Osteoblast (primary cell): ENCODE measurements at places on chromosomes 3 and 15.

DNA sequence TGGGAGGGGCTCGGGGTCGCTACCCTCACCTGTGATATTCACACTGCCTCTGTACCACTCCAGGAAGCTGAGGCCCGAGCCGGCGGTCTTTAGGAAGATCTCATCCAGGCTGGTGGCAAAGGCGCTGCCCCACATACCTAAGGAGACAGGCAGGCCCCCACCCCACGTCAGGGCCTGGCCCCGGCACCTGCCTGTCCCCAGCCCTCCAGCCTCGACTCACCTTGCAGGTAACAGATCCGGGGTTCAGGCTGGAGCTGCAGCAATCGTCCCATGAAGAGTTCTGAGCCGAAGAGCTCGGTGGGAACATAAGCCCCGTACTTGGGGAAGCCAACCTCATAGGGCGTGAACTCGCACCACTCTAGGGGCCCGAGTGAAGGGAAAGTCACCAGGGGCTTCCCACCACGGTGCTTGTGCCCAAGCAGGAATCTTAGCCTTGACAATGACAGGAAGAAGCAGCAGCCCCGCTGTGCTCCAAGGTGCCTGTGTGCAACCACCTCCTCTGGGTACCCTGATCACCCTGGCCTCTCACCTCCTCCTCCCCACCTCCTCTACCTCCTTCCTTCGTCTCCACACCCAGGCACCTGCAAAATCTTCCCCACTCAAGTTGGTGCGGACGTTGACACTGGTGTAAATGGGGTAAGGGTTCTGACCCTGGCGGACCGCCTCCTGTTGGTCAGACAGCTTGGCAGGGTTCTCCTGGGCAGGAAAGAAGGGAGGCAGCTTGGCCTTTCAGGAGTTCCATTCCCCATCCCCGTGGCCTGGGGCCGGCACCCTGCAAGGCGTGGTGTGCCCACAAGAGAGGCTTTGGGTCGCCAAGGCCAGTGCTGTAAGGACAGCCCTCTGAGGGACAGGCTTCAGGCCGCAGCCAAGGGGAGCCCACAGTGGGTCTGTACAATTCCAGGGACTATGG is 10.6 kb downstream of the PLA2G4F start:
- peak; percentile 83 for DNase-seq

DNA sequence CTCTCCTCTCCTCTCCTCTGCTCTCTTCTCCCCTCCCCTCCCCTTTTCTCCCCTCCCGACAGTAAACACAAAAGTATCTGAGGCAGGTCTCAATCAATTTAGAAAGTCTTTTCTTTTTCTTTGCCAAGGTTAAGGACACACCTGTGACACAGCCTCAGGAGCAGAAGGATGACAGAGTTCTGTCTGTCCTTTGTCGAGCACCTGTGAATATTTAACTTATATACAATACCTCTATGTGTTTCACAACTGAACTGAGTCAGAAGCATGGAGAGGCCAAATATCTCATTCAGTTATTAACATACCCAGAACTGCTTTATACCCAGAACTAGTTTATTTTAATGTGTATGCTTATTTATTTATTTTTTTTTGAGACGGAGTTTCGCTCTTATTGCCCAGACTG is 81.1 kb upstream of the ROBO1 start:
- DNase-seq = no peak

GRCh38 chr3:15601399-15602145 is at the start of the genes BTD and HACL1:
TSS of gene BTD (plus strand) at chr3:15601745. CDS start at chr3:15635440, 33,695 bp downstream.
TSS of gene HACL1 (minus strand) at chr3:15601569. CDS start at chr3:15601463, 106 bp downstream.
- peak; percentile 94 for DNase-seq

- no peak for DNase-seq
Measured at GRCh38 chr3:66789580-66790237, 208.4 kb upstream of the KBTBD8 start.

- DNase-seq = peak; percentile 42
Measured at GRCh38 chr3:147404800-147405230, 1.5 kb downstream of the ZIC4 start.

- no peak for DNase-seq
Measured at GRCh38 chr3:174287705-174288104, 571.4 kb upstream of the NAALADL2 start.

- no peak for DNase-seq
Measured at GRCh38 chr3:115687721-115688120, 64.4 kb downstream of the GAP43 start.

GRCh38 chr3:4712109-4712508 is 219.0 kb downstream of the ITPR1 start:
- no peak for DNase-seq

GRCh38 chr3:41330465-41330864 is 131.2 kb downstream of the CTNNB1 start:
- DNase-seq = no peak

- no peak for DNase-seq
Measured at GRCh38 chr3:152245498-152246170, 23.1 kb upstream of the MBNL1 start.

GRCh38 chr3:157816296-157816695 is 289.9 kb downstream of the SHOX2 start:
- DNase-seq = no peak

GRCh38 chr15:39976291-39977274 is 42.7 kb downstream of the EIF2AK4 start:
- DNase-seq = peak; percentile 84

- peak; percentile 2 for DNase-seq
Measured at GRCh38 chr3:16820485-16820884, 64.3 kb upstream of the PLCL2 start.

- no peak for DNase-seq
Measured at GRCh38 chr3:55704521-55704920, 217.4 kb upstream of the WNT5A start.

DNA sequence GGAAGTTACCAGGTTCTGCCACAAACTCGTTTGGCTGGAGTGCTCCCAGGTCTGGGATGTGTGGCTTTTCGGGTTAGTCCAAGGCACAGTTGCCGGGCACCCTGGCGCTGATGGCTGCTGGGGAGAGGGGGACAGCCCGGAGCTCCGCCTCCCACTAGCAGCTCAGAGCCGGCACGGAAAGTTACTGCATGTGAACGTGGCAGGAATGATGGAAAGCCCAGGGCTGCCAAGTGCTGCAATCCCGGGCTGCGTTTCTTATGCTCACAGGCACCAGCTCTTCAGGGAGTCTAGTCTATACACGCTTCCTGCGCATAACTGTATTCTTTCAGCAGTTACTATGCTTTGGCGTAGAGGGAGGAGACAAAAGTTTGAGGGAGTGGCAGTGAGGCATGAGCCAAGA is 141.8 kb upstream of the ICE2 start:
- DNase-seq = no peak

- peak; percentile 38 for DNase-seq
Measured at GRCh38 chr15:51917493-51917892, 54.1 kb downstream of the LEO1 start.

DNA sequence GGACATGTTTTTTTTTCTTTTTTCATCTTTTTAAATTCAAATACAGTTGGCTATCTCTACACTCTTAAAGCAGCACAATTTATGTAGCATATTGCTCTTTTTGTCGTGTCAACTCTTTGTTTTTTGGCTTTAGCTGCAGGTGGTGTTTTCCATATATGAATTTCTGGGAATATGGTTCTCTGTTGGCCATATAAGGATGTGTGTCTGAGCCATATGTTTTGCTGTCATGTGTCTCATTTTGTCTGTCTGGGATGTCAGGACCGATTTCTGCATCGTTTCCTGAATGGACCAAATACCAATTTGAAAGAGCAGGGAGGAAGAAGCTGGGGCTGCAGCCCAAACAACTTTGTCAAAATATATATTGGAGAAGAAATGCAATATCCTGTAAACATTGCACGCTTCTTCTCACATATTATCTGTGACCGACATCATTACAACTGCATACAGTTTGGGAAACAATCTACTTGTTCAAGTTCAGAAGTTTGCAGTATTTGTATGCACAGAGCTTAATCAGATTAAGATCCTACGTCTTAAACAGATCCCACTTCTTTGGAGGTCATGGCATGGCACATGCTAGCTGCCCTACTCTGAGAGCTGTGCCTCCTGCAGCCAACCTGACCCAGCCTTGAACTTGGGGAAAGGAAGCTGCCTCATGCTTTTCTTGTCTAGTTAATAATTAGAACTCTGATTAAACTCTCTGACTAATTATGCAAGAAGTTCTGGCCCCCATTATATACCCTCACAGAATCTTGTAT is 4.0 kb upstream of the SATB1 start:
- no peak for DNase-seq

GRCh38 chr3:54859184-54859583 is 68.7 kb downstream of the LRTM1 start:
- no peak for DNase-seq

- DNase-seq = no peak
Measured at GRCh38 chr3:115245899-115246298, 98.8 kb upstream of the ZBTB20 start.

- DNase-seq = peak; percentile 49
Measured at GRCh38 chr15:73748730-73749129, 4.4 kb downstream of the INSYN1 start.

DNA sequence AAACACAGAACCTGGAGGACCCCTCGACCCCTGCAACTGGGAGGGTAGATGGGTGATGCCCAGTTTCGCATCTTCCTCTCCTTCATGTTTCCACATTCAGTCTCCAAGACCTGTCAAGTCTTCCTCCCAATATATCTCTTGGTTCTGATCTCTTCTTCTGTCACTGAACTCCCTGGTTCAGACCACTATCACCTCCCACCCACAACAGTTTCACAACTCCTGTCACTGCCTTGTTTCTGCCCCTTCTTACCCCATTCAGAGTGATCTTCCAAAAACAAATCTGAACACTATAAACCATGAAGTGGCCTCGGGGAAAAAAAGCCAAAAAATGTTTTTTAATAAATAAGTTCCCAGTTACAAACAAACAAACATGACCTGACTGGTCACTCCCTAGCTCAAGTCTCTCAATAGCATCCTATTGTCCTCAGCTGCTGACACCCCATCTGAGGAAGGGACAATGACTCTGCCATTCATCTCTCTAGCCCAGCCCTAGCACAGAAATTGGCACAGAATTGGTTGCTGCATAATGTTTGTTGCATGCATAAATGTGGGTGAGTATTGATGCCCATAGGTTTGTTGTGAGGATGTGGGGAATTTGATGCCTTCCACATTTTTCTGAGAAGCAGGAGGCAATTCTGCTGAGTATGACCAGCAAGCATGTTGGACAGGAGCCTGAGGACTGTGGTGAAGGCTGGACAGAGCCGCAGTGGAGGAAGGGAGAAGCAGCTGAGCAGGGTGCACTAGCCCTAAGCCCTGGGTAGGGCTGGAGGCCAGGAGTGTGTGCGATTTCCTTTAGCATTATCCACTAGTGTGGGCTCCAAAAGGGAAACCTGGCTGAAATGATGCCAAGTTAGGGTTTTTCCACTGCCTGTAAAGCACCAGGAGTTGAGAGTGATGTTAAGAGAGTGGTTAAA is 12.2 kb upstream of the XYLB start:
- DNase-seq = no peak

GRCh38 chr15:55846116-55846707 is 103.3 kb upstream of the PRTG start:
- no peak for DNase-seq

DNA sequence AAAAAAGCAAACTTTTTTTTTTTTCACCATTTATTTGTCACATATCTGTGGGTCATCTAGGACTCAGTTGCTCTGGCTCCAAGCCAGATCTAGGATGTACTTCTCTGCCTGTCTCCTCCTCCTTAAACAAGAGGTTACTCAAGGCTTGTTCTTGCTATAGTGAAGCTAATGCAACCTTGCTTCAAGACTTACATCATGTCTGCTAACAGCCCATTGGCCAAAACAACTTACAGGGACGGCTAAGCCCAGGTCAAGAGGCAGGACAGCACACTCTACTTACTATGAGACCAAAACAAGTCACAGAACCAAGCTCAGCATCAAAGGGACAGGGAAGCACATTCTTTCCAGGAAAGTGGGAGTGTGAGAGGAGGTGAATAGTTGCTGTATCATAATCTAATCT is 123.8 kb upstream of the BNIP2 start:
- no peak for DNase-seq

- DNase-seq = peak; percentile 77
Measured at GRCh38 chr3:48157950-48158376, 30.3 kb downstream of the CDC25A start.

GRCh38 chr15:89308236-89308635 is 26.4 kb downstream of the POLG start:
- DNase-seq = peak; percentile 10
